Cerebellar nuclear complex (tissue), 1 donor: ENCODE measurements at places on chromosomes 4 and X.

- no peak for DNase-seq
Measured at GRCh38 chrX:12439416-12439815, 301.1 kb downstream of the FRMPD4 start.

GRCh38 chrX:30010471-30010870, 204.9 kb upstream of the MAGEB2 start:
- no peak for DNase-seq

GRCh38 chr4:105714071-105714521, 5.5 kb downstream of the GSTCD start:
- no peak for DNase-seq

- DNase-seq: no peak
Measured at GRCh38 chr4:138709859-138710258, 305.7 kb upstream of the NOCT start.

DNA sequence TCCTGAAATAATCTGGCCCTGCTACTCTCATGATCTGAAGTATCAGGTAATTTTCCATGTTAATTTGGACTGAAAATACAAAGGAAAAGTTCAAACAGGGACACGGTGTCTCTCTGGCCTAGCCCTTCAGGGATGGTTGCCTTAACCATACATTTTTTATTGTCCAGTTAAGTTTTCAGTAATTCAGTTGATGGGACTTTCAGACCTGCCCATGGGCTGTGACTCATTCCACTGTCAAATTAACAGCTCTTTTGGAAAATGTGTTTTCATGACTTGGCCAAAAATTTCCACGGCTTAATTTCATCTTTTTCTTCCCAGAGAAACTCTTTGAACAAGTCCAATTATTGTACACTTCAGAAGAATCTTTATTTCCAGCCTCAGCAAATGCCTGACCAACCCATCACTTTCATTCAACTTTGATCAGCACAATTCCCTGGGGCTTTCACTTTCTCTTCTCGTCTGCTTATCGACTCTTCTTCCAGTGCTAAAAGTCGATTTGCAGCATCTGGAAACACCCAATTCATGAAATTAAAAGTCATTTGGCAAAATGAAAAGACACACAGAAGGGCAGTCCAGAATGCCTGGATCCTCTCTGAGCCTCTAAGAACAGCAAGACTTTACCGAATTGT, 293.9 kb downstream of the RAB28 start:
- no peak for DNase-seq

DNA sequence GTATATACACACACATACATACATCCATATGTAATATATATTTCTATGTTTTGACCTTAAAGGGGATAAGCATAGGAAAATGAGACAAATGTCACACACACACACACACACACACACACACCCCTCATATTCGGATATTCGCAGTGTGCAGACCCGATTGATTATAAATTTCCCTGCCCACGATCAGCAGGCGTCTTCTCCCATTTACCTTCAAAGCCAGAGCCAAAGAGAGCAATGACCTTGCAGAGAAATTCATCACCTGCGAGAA, 488 bp downstream of the GPRIN3 start:
- DNase-seq: no peak

DNA sequence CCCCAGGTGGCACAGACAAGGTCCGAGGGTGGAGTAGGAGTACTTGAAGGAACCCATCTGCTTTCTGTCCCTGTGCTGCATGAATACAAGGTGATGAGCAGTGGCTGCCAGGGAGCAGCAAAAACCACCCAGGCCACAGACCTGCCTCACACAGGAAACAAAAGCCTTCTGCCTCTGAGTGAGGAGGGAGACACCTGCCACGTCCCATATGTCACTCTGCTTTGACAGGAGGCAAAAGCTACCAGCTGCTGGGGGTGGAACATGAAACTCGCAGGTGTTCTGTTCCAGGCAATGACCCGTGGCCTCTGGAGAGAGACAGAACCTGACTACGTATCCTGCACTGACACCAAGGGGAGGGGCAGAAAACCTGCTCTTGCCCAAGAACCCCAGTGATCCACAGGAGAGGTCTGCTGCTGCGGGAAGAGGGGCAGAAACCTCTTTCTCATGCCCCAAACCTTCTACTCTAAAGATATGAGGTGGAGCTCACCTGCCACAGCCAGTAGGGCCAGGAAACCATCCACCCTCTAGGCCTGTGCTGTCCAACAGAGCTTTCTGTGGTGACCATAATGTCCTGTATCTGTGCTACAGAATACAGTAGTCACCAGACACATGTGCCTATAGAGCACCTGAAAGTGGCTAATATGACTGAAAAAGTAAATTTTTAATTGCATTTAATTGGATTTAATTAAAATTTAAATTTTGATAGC, 172.9 kb downstream of the PRDM5 start:
- DNase-seq: no peak

GRCh38 chr4:177301126-177301639, 8.5 kb upstream of the NEIL3 start:
- no peak for DNase-seq

DNA sequence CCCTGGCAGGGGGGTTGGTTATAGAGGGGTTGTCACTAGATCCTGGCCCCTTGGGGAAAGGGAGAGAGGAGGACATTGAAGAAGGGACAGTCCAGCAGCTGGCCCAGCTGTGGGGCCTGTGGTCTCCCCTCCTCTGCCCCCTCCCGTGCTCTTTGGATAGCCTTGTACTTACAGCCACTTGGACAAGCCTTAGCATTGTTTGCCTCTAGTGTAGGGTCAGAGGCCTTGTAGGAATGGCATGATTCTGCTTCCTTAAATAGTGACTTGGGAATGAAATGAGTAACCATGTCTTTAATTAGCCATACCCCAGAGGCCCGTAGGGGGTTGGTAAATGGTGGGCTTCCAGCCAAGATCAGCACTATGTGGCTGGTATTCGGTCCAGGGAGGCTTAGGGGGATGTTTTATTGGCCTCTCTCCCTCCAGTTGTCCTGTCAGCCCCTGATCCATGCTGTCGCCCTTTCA, 230.6 kb downstream of the PTTG2 start:
- no peak for DNase-seq

GRCh38 chr4:172725581-172725980, 443.0 kb upstream of the GALNT7 start:
- no peak for DNase-seq

GRCh38 chr4:41396214-41396613, 139.5 kb downstream of the UCHL1 start:
- DNase-seq: no peak

DNA sequence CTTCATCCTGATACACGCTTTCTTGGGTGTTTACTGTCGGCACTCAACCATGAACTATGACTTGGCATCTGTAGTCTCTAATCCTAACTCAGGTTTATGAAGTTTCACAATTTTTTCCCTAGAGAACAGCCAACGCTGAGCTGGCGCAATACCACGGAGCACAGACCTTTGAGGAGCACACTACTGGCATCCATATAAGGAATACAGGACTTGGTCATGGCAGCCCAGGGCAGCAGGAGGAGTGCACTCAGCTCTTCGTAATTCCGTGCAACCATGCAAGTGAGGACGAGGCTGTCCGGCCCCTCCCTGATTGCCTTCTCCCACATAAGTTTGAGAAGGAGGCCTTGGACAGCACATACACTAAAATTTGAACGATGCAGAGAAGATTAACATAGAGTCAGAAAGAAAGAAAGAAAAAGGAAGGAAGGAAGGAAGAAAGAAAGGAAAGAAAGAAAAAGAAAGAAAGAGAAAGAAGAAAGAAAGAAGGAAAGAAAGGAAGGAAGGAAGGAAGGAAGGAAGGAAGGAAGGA, 41.0 kb upstream of the PDLIM5 start:
- DNase-seq: no peak

- DNase-seq: no peak
Measured at GRCh38 chr4:145219090-145219489, 38.7 kb upstream of the OTUD4 start.

DNA sequence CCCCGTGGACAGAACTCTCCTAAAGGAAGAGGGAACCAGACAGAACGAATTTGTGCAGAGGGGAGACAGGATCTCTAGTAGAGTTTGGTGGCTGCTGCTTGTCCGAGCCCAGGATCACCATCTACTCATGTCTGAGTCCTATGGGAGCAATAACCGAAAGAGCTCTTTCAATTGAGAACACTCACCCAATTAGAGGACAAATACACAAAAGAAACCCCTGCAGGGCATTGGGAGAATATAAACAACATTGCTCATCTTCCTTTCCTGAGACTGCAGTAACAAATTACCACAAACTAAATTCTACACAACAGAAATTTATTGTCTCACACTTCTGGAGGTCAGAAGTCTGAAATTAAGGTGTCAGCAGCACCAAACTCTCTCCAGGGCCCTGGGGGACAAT, 65.6 kb downstream of the SPINK2 start:
- no peak for DNase-seq
